Stimulated activated CD8-positive, alpha-beta memory T cell treated with anti-CD3 and anti-CD28 coated beads, Interleukin-4, amount 100 ng/mL, for 4 hours (primary cell): ENCODE measurements at places on chromosomes 3 and 15.

DNA sequence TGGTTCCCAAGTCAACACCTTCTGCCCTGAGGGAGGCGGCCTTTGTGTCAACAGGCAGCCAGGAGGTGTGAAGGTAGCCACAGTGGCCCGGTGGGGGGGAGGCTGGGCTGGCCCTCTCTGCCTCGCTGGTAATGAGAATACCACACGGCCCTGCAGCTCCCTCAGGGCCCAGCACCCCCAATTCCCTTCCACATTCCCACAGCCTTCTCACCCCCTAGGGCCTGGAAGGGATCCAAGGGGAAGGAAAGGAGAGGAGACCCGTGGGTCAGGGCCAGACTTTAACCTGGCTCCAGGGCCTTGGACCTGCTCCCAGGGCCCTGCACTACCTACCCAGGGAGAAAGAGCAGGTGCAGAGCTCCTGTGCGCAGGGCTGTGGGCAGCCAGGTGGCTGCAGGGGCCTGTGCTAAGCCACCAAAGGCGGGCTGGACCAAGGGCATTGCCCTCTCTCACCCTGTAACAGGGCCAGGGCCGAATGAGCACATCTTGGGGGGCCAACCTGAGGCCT, 8.7 kb upstream of the MESP2 start:
- DNase-seq = no peak

- DNase-seq = no peak
Measured at GRCh38 chr3:82940124-82940523, 1178.7 kb upstream of the GBE1 start.

DNA sequence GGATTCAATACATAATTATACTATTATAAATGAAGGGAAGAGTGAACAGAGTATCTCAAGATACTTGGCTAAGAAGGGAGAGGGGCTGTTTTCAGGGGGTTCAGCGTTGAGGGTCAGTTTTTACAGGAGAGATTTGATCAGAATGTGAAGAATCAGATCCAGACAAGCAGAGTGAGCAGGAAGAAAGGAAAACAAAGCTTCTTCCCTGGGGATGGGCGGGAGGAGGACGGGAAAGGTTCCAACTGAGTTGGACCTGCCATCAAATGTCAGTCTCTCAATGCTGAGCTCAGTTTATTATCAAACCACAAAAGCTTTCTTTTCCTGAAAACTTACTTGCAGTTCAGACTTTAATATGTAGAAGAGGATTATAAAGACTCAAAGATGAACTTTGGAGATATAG, 6.0 kb upstream of the MELTF start:
- DNase-seq = no peak

DNA sequence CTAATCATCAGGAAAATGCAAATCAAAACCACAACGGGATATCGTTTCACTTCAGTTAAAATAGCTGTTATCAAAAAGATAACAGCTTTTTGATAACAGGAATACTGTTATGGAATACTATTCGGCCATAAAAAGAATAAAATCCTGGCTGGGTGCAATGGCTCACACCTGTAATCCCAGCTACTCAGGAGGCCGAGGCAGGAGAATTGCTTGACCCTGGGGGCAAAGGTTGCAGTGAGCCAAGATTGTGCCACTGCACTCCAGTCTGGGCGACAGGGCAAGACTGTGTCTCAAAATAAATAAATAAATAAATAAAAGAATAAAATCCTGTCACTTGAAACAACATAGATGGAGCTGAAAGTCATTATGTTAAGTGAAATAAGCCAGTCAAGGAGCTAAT, 178.1 kb upstream of the TSC22D2 start:
- no peak for DNase-seq

DNA sequence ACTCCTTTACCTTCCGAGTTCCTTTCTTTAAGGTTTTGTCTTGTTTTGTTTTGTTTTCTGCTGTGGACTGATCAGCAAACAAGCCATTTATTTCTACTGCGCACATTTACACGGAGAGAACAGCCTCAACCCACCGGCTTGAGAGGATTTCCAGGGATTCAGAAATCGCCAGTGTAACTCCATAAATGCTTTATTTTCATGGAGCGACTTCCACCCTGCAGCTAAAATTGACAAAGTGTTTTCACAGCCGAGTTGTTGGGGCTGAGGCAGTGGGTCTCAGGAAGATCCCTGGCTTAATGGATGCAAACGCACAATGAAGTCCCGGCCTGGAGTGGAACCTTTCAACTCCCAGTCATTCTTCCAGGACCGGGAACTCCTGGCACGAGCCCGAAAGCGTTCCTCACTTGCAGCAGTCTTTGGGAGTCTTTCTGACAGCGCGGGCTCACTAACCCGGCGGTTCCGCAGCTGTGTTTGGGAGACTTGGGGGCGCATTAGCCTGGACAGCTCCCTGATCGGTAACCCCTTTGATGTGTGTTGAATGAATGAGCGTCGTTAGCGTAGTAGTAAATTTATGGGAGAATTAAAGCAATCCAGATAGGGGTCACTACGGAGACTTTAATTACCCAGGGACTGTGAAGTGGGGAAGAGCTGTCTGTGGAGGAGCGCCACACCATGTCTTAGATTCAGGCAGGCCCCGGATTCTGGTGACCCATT, 785 bp upstream of the MYRIP start:
- no peak for DNase-seq

- no peak for DNase-seq
Measured at GRCh38 chr3:114435386-114436115, 141.7 kb downstream of the TIGIT start.

- no peak for DNase-seq
Measured at GRCh38 chr15:29099131-29099880, 170.3 kb downstream of the NSMCE3 start.

- DNase-seq = no peak
Measured at GRCh38 chr3:110165753-110166152, 828.4 kb upstream of the DPPA4 start.

- no peak for DNase-seq
Measured at GRCh38 chr3:165753560-165753959, 83.7 kb downstream of the BCHE start.

DNA sequence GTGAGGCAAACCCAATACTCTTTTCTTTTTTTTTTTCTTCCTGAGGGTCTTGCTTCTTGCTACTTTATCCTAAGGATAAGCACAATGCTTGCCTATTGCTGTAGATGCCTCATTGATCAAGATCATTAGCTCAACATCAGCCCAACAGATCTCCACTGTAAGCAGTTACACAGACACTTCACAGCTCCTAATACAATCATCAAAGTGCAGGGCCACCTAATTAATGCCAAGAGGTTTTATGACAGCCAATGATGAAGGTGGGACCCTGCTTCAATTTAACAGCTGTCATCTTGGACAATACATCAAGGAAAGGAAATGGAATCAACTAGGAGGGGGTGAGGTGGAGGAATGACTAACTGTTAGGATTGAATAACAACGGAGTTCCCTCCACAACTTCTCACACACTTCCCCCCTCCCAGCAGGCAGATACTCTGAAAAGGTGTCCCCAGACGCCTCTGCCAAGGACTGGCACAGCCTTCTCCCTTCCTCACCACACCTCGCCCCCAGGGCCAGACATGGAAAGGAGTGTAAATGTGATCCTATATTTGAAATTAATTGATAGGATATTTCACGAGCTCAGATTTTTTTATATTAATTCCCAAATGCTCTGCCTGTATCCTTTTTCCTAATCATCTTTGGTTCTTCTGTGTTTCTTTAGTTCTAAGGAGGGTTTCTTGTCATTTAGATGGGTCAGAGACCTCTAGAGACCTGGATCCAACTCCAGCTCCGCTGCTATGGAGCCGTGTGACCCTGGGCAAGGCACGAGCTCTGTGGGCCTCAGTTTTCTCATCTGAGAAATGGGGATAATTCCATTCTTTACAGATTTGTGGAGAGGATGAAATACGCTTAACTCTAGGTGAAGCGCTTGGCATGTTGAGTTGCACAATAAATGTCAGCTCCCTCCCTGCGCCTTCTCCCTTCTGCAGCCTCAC, 1.2 kb downstream of the DCLK3 start:
- DNase-seq = no peak

DNA sequence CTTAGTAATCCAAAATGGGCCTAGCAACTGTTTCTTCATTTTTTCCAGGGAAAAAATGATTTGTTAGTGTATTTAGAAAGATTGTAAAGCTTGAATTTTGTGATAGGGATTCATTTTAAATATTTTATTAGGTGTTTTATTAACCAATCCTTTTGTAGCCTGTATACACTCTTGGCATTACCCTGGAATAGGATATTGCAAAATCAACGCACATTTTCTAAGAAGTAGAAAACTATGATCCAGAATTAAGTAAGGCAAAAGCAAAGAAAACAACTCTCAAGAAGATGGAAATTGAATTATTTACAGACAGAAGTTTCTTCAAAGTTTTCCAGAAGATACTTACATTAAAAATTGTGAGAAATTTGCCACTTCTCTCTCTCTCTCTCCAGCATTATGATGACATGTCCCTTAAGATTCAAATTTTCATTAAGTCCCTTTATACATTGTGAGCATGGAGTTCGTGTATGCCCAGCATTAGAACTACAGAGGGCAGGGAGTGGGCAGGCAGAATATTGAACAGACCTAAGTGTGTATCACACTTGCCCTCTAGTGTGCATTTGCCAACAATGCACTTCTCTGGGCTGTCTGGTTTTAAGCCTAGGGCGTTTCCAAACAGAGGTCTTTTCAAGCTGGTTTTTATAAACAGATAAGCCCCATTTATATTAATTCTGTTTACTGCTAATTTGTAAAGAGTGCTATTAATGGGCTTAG, 28.5 kb upstream of the CMSS1 start:
- no peak for DNase-seq

DNA sequence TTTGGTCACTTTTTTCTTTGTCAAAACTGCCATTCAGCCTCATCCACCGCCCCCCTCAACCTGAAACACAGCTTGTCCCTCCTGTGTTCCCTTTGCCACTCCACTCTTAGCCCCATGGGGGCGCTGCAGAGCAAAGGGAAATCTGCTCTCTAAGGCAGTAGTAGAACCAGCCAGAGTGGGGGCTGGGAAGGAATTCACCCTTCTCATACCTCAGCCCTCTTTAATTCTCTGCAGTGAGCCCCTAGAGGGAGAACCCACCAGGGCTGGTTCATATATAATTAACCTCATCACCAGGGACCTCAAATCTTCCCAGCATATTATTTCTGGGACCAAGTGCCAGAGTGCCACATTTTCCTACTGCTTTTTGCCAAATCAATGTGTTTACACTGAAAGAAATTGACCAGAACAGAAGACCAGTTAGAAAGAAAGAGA, 2.8 kb upstream of the BCL6 start:
- DNase-seq = peak; percentile 91

DNA sequence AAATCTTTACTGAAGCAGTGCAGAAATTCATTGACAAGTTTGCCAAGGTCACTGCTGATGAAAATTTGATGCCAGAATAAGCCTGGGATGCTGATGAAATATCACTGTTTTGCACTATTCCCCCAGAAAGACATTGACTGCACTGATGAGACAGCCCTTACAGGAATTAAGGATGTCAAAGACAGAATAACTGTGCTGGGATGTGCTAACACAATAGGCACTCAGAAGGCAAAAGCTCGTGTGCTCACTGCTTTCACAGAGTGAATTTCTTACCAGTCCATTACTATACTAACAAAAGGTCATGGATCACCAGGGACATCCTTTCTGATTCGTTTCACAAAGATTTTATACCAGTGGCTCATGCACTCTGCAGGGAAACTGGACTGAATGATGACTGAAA, 69.4 kb downstream of the MCF2L2 start:
- no peak for DNase-seq

GRCh38 chr3:18425641-18426257, 610 bp upstream of the SATB1 start:
- peak; percentile 68 for DNase-seq

DNA sequence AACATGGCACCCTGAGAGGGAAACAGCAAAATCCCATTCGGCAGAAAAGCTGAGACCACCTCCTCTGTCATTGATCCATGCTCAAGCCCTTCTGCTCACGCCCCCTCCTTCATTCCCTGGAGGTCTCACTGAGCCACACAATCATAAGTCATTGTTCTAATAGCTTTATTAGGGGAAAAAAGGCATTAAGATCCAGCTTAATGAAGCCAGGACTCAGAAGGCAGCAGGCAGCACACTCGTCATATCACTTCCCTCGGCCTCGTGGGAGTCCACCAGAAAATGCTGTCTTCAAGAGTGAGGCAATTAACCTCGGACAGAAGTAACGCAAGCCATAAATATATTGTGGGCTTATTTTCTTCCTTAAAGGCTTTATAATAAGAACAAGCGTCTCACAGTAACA, 153.9 kb upstream of the PPP2R3A start:
- DNase-seq = no peak

GRCh38 chr3:122025296-122025695, 3.2 kb upstream of the ILDR1 start:
- no peak for DNase-seq

- no peak for DNase-seq
Measured at GRCh38 chr3:72618739-72619138, 229.5 kb downstream of the SHQ1 start.

DNA sequence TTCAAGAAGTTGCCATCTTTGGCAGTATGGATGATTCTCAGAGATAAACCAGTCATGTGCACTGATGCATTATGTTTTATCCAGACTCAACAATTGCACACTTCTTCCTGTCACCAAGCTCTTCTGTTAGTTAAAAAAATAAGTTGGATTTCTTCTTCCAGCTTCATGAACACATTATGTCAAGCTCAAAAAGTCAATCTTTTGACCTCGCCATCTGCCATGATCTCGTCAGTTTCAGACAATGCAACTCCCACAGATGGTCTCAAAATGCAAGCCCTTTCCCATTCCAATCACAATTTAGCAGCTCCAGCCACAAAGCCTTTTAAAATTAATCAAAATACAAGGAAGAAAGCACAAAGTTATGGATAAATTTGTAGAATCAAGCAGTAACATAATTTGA, 42.8 kb downstream of the TFDP2 start:
- DNase-seq = no peak

DNA sequence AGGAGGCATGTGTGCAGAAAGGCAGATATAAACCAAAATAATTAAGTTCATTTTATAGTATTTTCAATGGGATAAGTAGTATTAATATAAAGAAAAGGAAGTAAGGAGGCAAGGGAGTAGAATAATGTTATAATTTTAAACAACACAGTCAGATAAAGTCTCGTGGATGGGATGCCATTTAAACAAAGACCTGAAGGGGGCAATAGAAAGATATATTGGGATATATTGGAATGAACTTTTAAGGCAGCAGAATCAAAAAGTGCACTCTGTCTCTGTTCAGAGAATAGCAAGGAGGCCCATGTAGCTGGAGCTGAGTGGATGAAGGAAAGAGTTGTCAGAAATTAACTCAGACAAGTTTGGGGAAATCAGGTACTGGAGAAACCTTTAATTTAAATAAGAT, 158.7 kb downstream of the CGGBP1 start:
- DNase-seq = no peak

DNA sequence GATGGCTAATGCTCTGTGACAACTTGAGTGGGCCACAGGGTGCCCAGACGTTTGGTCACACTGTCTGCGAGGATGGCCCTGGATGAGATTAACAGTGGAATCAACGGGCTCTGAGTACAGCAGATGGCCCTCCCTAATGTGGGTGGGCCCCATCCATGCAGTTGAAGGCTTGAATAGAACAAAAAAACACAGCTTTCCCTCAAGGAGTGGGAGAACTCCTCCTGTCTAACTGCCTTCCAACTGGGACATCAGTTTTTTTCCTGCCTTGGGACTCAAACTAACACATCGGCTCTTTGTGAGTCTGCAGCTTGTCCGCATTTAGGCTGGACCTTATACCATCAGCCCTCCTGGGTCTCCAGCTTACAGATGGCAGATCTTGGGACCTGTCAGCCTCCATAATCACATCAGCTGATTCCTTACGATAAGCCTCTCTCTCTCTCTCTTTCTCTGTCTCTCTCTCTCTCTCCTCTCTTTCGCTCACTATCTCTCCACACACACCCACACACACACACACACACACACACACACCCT, 20.8 kb downstream of the FAM174B start:
- DNase-seq = no peak

- no peak for DNase-seq
Measured at GRCh38 chr3:167394003-167394402, 13.9 kb upstream of the ZBBX start.
